ENCODE measurements at places on chromosomes 13 and 19.
A peak's percentile ranks its signal among the peaks of the same experiment; 100 is the strongest.

GRCh38 chr13:53017433-53017970, 11.1 kb upstream of the OLFM4 start:
- DNase-seq, result no peak

DNA sequence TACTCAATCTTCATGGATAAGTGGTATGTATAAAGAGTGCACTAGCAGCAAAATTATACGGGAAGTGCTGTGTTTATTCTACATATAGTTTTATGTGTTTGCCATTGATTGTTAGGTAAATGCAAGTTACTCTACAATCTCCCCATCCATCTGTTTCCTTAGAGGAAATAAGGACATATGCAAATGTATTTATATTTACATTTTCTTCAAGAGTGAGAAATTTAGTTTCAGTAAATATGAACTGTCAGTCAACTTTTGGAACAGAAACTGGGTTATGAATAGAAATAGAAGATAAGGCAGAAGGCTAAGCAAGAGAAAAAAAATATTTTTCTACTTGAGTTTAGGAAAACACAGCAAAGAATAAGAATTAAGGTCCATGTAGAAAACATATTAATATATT, 176.1 kb upstream of the KLHL1 start:
- DNase-seq, result no peak

GRCh38 chr13:110492679-110493593, 68.6 kb downstream of the RAB20 start:
- no peak for DNase-seq

DNA sequence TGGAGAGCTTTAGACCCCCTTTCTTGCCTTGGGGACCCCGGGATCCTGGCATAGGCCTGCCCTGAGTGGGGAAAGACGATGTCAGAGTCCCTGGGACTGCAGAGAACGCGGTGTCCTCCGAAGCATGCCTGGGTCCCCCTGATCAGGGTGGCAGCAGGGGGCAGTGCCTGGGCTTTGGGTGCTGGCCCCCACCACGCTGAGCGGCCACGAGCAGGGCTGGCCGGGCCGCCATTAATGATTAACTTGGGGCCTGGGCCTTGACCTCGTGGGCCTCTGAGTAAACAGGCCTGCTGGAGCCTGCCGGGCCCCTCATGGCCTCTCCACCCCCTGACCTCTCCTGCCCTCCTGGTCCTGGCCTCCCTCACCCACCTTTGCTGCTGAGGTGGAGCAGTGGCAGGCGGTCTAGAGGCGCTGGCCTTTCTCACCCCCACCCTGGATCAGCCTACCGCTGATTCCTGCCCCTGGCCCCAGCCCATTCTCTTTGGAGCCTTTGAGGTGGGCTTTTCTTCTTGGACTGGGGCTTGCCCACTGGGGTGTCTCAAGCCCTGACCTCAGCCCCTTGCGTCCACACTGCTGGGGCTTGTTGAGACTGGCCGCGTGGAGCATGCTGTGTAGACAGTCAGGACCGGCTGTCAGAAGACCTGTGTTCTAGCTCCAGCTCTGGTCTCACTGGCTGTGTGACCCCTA, 26.3 kb downstream of the CEBPA start:
- DNase-seq, result no peak

- no peak for DNase-seq
Measured at GRCh38 chr19:39752390-39752789, 14.6 kb upstream of the CLC start.

DNA sequence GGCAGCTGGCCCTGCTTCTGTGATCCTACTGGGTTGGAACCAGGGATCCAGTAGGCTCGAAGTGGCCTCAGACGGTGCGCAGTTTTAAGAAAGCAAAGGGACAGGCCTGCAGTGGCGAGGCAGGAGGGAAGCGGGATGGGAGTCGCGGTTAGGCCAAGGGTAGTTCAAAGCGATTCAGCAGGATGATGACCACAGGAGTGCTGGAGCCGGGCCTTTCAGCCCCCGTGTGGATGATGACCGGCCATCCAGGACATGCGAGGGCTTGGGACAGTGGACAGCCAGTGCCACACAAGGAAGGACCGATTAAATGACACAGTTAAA, 854 bp downstream of the RNASEH2B start:
- no peak for DNase-seq

DNA sequence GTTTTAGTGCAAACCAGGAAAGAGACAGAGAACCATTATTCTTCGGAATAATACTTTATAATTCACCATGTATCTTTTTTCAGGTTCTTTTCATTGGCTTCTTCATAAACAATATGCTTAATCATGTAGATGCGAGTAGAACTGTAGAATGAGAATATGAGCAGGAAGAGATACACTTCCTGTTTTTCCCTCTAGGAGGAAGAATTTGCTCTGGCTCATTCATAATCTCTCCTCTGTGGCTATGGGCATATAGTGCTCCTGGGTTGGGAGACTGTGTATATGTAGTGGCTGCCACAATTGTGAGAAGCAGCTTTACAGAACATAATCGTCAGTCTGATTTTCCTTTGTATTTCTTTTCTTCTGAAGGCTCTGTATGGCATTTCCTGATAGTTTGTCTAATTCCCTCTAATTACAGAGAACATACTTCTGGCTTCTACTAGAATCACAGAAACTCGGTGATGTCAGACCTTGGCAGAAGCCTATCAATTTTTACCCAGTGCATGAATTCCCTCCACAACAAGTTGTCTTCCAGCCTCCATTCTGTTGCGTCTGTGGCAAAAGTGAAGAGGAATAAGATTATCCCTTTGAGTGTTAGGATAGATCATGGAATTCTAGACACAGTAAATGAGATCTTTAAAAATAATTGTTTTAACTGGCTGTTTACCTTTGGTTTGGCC, 2.9 kb upstream of the DCLK1 start:
- DNase-seq, result no peak

DNA sequence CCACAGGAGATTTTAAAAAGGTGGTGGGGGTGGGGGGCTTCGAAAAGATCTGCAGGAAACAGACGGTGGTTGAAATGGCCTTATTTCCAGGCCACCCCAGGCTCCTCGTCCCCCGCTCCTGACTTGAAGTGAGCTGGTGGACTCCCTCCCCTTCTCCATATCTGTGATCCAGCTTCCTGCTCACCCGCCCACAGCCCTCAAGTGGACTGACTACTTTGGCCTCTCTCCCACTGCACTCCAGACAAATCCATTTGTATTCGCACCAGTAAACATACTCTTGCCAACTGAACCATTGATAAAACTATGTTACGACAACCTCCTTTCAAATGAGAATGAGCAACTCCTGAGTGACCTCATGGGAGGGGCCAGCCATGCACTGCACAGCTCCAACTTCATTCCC, 259.5 kb downstream of the COL4A1 start:
- DNase-seq, result no peak

DNA sequence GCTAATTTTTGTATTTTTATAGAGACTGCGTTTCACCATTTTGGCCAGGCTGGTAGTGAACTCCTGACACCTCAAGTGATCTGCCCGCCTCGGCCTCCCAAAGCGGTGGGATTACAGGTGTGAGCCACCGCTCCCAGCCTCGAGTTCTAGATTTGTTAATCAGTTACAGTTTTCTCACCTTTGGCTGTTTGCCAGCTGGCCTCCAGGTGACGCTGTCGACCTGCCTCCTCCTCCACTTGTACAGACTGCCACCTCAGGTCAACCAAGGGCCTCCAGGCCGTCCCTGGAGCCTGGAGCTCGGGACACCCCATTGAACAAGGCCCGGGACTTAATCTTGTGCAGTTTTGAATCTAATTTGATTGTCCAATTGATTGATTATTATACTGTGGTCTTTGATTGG, 45.5 kb downstream of the IER2 start:
- peak; percentile 47 for DNase-seq

Measured in stimulated activated CD4-positive, alpha-beta T cell treated with anti-CD3 and anti-CD28 coated beads, Interleukin-4, amount 100 ng/mL, for 4 hours (primary cell).